Foreskin keratinocyte (primary cell): ENCODE measurements at places on chromosomes 6 and 20. TPM values are rescaled to one million over a fixed set of nuclear protein-coding genes. Genes with fewer than 3 reads are reported as not detected.

The SALL4 gene
- polyA plus RNA-seq, result 0.10 and 0.29 TPM in 2 replicates

The UNC5CL gene
- 0.21 and 0.29 TPM in 2 replicates for polyA plus RNA-seq

The NELFE gene
- polyA plus RNA-seq, result 120 and 121 TPM in 2 replicates

- DNase-seq, result peak; percentile 71
Measured at GRCh38 chr6:88916615-88917208, 46.7 kb downstream of the RNGTT start.

DNA sequence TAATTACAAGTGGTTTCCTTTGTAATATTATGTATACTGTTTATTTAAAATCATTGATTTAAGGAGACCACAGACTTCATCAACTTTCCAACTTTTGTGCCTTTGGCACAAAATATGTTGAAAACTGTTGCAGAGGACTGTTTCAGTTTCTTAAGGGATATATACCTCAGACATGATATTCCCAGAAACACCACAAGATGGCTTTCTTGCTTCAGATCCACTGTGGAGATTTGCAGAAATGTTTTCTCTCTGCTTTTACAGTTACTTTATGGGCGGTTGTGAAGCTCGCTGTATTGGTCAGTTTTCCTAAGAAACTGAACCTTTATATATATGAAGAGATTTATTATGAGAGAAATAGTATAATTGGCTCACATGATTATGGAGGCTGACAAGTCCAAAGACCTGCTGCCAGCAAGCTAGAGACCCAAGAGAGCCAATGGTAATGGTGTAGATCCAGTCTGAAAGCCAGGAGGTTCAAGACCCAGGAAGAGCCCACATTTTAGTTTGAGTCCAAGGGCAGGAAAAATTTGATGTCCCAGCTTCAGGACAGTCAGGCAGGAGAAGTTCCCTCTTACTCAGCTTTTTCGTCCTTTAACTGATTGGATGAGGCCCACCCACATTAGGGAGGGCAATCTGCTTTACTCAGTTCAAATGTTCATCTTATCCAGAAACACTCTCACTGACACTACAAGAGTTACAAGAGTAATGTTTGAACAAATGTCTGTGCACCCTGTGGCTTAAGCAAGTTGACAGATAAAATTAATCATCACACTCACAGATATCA, 12.8 kb downstream of the ME1 start:
- peak; percentile 9 for DNase-seq

GRCh38 chr6:16770701-16771569, 9.7 kb upstream of the ATXN1 start:
- DNase-seq, result peak; percentile 69

- DNase-seq, result peak; percentile 71
Measured at GRCh38 chr20:20547221-20547875, 165.1 kb downstream of the RALGAPA2 start.

DNA sequence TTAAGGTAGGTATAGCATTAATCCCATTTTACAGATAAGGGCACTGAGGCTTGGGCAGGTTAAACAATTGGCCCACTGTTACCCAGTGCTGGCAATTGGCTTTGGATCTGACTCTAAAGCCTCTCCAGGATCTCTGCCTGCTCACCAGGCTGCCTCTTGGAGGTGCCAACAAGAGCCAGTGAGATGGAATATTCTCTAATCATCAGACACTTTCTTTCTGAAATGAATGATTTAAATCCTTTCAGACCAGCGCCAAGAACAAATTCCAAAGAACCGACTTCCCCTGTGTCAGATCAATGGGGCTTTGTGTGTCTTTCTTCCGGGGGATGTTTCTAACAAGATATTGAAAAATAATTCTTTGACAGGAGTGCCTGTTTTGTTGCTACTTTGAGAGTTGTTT, 23.6 kb downstream of the CYP39A1 start:
- DNase-seq, result no peak

GRCh38 chr6:11404838-11405237, 132.7 kb upstream of the TMEM170B start:
- DNase-seq, result no peak

DNA sequence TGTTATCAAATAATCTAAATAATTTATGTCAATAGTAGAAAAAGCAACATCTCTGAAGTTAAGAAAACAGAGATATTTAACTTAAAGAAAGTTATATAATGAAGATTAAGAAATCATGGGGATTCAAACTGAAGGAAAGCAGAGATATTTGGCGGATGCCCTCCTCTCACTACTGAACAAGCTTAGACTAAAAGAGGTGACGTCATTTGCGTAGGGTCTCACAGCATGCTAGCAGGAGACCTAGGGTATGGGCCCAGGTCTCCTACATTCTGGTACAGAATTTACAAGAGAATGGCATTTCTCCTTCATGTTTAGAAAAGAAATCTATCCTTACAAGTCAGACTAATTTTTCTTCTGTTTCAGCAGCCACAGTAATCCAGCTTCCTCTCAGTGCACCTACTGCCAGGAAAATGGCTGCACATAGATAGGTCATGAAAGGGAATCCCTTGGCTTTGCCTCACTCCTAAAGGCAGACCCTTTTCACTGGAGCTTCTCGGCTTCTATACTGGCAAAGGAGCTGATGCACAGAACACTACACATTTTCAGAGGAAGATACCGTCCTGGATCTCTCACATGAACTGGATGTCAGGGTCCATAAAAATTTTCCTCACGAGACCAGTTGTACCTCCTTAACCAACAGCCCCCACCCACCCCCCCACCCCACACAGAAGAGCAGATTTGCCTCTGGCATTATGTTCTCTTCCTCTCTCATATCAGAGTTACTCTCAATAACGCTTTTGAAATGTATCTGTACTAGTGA, 41.8 kb upstream of the DST start:
- DNase-seq, result no peak

DNA sequence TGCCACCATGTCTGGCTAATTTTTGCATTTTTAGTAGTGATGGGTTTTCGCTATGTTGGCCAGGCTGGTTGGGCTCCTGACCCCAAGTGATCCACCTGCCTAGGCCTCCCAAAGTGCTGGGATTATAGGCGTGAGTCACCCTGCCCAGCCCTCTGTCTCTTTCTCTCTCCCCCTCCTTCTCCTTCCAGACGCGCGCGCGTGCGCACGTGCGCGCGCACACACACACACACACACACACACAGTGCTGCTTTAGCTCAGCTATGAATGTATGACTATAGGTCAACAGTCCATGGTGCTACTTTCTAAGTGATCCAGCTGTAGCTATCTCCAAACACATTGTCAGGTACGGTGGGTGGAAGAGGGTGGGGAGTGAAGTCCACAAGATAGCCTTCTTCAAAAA, 449.5 kb downstream of the PHF3 start:
- DNase-seq, result no peak

DNA sequence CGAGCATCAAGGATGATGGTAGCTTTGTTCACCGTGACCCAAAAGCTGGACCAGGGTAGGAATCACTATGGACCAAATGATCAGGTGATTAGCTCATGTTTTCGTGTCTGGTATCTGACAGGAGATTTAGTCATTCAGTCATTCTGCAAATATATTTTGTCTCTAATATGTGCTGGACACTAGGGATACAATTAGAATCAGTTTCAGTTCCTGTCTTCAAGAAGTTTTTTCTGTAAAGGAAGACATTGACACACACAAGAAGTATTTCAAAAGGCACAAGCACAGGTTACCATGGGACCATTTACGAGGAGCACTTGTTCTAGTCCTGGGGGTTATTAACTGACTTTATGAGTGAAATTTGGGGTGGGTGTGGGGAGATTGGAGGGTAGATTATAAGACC, 244.9 kb downstream of the HIVEP2 start:
- no peak for DNase-seq

- DNase-seq, result no peak
Measured at GRCh38 chr20:39829661-39830060, 859.4 kb downstream of the MAFB start.

GRCh38 chr6:125339653-125340052, 37.9 kb upstream of the HDDC2 start:
- DNase-seq, result no peak

DNA sequence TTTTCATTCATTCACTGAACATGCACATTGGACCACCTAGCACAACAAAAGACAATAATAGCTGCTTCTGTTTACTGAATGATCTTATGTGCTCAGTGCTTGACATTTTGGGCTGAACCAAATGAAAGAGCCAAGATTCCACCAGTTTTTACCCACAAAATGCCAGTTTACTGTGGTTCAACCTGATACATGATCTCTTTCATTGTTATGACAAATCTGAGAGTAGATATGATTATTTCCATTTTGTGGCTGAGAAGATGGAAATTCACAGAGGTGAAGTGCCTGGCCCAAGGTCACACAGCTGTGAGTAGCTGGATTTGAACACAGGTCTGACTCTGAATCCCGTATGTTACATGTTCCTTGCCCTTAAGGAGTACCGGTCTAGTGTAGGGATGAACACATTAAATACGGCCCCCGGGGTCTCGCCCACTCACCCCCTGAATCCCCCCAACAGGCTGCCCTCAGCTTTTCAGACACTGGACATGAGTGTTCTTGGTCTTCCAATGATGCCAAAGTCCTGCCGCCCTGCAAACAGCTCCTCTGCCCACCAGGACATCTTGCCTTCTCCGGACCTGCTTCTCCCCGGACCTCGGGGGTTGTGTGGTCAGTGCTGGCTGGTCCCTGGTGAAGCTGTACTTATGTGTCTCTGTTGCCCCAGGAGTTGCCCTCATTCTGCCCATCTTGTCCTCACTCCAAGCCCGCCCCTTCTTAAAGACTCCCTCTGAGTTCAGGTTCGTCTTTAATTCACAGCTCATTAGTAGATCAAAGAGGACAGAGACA, 58.6 kb upstream of the SLC32A1 start:
- no peak for DNase-seq

DNA sequence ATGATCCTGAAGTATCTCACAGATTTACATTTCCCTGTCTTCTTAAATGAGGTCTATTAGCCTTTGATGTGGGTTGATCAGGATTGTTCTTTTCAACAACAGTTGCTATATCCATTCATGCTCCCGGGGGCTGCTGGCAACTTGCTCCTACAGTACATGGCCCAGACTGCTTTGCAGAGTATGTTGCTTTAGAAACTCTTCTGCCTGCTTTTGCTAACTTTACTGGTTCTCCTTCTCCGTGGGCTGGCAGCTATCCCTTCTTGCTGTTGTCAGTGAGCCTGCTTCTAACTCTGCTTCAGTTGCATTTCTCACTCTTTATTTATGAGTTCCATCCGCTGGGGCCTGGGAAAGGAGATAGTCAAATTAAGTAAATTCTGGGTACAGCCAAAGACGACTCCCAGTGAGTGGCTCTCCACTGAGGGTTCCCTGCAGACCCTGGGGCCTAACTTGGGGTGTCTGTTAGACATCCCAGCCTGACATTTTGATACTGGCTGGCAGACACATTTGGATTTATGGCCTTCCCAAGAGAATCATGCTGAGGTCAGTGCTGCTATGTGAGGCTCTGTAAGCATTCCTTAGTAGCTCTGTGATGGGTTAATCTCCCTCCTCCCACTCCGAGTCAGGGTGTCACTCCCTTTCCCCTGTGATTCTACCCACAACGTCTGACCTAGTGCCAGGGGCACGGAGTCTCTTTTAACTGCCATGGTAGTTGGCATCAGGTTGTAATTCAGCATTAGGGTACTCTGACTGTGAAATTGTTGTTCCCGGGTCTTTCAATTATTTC, 73.6 kb downstream of the SLX4IP start:
- DNase-seq, result peak; percentile 45
